SJSA1 (cell line): ENCODE measurements at places on chromosomes 5 and 9. TPM values are rescaled to one million over a fixed set of nuclear protein-coding genes. Genes with fewer than 3 reads are reported as not detected.

The NTRK2 gene
- 0.16 TPM in 2 replicates for total RNA-seq

The FOXD4L5 gene
- total RNA-seq: not detected in 2 replicates

The CDKN2B gene
- 22.3 and 29.6 TPM in 2 replicates for total RNA-seq

The SLC2A6 gene
- 22.6 and 25.0 TPM in 2 replicates for total RNA-seq

The F12 gene
- 0.74 and 3.9 TPM in 2 replicates for total RNA-seq

The PCDHA11 gene
- not detected in 2 replicates for total RNA-seq

GRCh38 chr9:92120138-92120537, 4.9 kb upstream of the SPTLC1 start:
- peaks cover 2% of the 10 kb centered on the region; the same call in 1 of the 2 replicates for H3K27me3 ChIP-seq
- no peak for DNase-seq
- H3K4me3 ChIP-seq: no peak overlapping the region
- H3K4me1 ChIP-seq: 0 out of 2 replicates have a peak, but pooled peaks cover 6% of the 10 kb centered on the region
- no peak overlapping the region for H3K27ac ChIP-seq
- H3K36me3 ChIP-seq: peaks cover under 1% of the 10 kb centered on the region; the same call in 1 of the 2 replicates

GRCh38 chr5:113105693-113106280, 129.2 kb downstream of the DCP2 start:
- H3K36me3 ChIP-seq: no peaks in the 10 kb centered on the region; the same call in 1 of the 2 replicates
- H3K4me3 ChIP-seq: no peak overlapping the region
- no peak for DNase-seq

GRCh38 chr9:2466703-2467102, 154.9 kb upstream of the VLDLR start:
- H3K27me3 ChIP-seq: no peaks in the 10 kb centered on the region
- H3K36me3 ChIP-seq: no peaks in the 10 kb centered on the region
- no peak overlapping the region for H3K4me3 ChIP-seq
- no peak for DNase-seq
- no peaks in the 10 kb centered on the region for H3K4me1 ChIP-seq

DNA sequence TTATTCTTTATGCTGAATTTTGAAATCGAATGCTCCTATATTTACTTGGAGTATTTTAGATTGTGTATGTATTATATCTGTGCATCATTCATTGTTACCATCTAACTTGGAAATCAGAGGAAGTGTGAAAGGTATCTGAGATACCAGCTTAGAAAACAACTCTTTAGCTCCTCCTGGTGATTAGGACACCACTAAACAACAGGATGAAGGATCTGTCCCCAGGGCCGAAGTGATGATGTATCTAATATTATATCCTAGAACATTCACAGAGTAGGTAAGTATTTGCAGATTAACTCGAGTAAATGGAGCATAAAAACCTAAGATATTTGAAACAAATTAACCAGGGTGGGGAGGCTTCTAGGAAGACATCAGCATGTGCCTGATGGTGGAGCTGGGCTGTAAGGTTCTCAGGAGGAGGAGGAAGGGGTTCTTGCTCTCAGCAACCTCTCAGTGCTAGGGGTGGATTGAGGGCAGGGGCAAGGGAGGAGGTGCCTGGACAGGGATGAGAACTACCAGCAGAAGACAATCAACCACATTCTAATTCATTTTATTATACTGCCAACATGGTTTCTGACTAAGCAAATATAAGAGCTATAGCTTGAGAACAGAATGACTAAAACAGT, 2.6 kb upstream of the NFIL3 start:
- peaks cover 3% of the 10 kb centered on the region; the same call in 1 of the 2 replicates for H3K36me3 ChIP-seq
- peaks cover 21% of the 10 kb centered on the region for H3K4me1 ChIP-seq
- no peak overlapping the region for H3K4me3 ChIP-seq
- no peak overlapping the region for H3K27ac ChIP-seq
- no peak for DNase-seq
- no peaks in the 10 kb centered on the region for H3K27me3 ChIP-seq

GRCh38 chr5:168947212-168947868, 353.6 kb downstream of the SLIT3 start:
- no peaks in the 10 kb centered on the region for H3K27me3 ChIP-seq
- no peak overlapping the region for H3K4me3 ChIP-seq
- peaks cover 56% of the 10 kb centered on the region for H3K4me1 ChIP-seq
- peak; percentile 80 for DNase-seq

DNA sequence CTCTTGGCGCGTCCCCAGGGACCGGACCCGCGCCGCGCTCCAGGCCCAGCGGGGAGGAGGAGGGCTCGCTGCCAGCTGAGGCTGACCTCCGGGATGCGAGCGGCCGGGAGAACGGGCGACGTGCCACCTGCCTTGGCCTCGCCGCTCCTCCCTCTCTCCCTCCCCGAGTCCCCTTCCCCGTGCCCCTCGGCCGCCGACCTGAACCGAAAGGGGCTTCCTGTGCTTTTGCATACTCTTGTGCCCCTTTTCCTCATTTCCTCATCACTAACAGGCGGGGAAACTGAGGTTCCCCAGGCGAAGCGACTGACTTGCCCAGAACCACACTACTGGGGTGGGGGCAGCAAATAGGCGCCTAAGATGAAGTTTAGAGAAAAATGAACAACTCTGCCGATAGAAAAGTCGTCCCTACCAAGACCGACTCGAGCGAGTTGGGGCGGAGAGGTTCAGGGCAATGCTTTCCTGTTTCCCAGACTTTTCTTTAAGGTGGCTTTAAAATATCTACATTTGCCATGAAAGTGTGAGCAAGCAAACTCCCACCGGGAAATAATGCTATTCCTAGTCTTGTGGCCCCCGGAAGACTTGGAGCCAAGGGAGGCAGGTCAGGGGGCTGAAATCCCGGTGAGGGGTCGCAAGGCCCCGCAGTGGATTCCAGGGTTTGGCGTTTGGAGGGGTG, 580 bp upstream of the DUSP1 start:
- peaks cover 70% of the 10 kb centered on the region for H3K4me1 ChIP-seq
- H3K36me3 ChIP-seq: peaks cover 44% of the 10 kb centered on the region
- peak overlapping the region; percentile 75 for H3K4me3 ChIP-seq

DNA sequence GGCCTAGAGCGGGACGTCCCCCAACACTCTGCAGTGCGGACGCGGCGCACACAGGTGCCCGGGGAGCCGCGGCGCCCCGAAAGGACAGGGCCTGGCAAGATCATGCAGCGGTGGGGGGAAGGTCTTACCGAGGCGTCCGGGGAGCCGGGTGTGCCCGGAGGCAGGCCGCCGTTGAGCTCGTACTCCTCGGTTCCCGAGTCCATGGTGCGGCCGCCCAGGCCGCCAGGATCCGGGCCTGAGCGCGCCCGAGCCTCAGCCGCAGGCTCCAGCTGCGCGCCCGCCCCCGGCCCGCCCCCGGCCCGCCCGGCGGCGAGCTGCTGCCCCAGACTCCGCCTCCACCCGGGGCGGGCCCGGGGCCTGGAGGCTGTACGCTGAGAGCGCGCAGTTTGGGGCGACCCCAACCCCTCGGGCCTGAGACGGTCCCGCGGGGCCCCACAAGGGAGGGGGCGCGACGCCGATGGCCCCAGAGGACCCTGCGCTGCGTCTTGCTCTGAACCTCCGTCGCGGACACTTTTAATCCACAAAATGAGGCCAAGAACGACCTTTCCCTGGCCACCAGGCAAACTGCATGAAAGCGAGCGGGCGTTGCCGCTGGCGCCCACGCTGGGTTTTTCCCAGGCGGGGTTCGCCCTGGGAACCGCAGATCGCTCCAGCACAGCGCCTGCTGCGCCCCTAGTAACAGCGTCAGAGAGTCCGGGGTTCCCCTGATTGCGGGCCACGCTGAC, at the start of gene NINJ1:
Gene NINJ1, minus strand, starts transcription at position 237 of the 725 bp plus-strand sequence. Its CDS starts 34 bp downstream, at position 203.
- H3K4me1 ChIP-seq: peaks cover 51% of the 10 kb centered on the region
- peak within 1 kb of the TSS; percentile 57 for H3K27ac ChIP-seq
- peak within 1 kb of the TSS; percentile 72 for H3K4me3 ChIP-seq
- no peaks in the 10 kb centered on the region for H3K27me3 ChIP-seq
- DNase-seq: peak; percentile 68

GRCh38 chr5:111173476-111173875, 50.7 kb upstream of the CAMK4 start:
- H3K4me1 ChIP-seq: no peaks in the 10 kb centered on the region
- no peak overlapping the region for H3K27ac ChIP-seq
- no peak for DNase-seq
- peaks cover 12% of the 10 kb centered on the region for H3K27me3 ChIP-seq
- no peak overlapping the region for H3K4me3 ChIP-seq
- H3K36me3 ChIP-seq: no peaks in the 10 kb centered on the region

DNA sequence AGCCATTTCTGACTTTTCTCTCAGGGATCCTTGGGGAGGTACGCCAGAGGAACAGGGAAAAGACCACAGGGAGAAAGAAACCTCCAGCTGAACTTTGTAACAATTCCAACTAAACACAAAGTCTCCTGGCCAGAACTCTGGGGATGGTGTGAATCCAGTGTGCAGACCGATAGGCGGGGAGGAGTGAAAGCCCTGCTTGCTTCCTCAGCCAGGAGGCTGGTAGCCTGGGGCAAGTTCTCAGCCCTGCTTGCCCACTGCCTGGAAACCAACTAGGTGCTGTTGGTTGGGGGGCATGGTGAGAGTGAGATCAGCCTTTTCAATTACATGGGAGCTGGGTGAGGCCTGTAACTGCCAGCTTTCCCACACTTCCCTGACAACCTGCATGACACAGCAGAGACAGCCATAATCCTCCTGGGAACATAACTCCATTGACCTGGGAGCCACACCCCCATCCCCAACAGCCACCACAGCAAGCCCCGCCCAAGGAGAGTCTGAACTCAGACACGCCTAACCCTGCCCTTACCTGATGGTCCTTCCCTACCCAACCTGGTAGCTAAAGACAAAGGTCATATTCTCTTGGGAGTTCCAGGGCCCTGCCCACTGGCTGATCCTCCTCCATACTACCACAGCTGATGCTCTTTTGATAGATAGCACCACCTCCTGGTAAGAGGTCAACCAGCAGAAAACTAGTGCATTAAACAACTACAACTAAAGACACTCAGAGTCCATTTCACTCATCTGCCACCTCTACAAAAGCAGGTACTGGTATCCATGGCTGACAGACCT, 100.1 kb upstream of the TNFAIP8 start:
- no peak overlapping the region for H3K27ac ChIP-seq
- no peak for DNase-seq
- H3K36me3 ChIP-seq: no peaks in the 10 kb centered on the region

DNA sequence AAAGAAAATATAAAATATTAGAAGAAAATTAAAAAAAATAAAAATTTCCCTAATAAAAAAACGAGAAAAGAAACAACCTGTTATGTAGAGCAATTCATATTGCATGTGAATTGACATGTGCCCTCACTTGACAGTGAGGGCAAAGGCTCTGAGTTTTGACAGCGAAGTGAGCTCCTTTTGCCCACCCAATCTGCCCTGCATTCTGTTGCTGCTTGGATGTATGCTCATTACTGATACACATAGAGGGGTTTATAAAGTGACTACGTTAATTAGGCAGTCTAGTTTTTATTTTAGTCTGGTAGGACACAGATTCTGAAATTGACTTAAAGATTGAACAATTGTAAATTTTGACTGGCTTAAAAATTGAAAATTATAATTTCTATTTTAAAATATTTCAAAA, 949.4 kb downstream of the TLE4 start:
- no peaks in the 10 kb centered on the region for H3K27me3 ChIP-seq
- no peak overlapping the region for H3K27ac ChIP-seq
- no peak for DNase-seq
- no peaks in the 10 kb centered on the region for H3K36me3 ChIP-seq
- H3K4me1 ChIP-seq: no peaks in the 10 kb centered on the region

GRCh38 chr5:151676719-151677118, 10.0 kb downstream of the SPARC start:
- H3K4me3 ChIP-seq: no peak overlapping the region
- DNase-seq: peak; percentile 89
- H3K27me3 ChIP-seq: no peaks in the 10 kb centered on the region
- peaks cover 98% of the 10 kb centered on the region for H3K4me1 ChIP-seq

- no peaks in the 10 kb centered on the region for H3K27me3 ChIP-seq
- H3K36me3 ChIP-seq: no peaks in the 10 kb centered on the region
- H3K4me3 ChIP-seq: no peak overlapping the region
Measured at GRCh38 chr9:114549697-114550330, 37.8 kb upstream of the ATP6V1G1 start.

- no peak overlapping the region for H3K27ac ChIP-seq
- H3K4me3 ChIP-seq: no peak overlapping the region
- DNase-seq: no peak
Measured at GRCh38 chr9:28774433-28775235, 1201.4 kb upstream of the C9orf72 start.

DNA sequence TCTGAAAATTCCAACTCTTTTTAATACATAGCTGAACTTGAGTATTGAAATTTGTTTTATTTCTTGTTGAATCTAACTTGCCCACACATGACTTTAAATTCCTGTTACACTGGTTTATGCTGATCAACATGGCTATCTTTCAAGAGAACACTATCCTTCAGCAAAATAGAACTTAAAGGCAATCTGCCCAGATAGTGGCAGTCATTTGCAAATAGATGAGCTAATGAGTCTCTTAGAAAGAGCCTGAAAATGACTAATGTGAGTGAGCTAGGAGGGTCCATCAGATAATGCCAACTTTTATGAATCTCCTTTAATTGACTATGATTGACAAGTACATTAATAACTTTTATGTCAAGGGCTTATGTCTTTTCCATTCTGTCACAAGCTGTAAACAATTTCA, 1360.8 kb upstream of the C9orf72 start:
- H3K36me3 ChIP-seq: no peaks in the 10 kb centered on the region
- H3K27ac ChIP-seq: no peak overlapping the region
- no peaks in the 10 kb centered on the region for H3K27me3 ChIP-seq
- H3K4me1 ChIP-seq: no peaks in the 10 kb centered on the region
- no peak overlapping the region for H3K4me3 ChIP-seq

DNA sequence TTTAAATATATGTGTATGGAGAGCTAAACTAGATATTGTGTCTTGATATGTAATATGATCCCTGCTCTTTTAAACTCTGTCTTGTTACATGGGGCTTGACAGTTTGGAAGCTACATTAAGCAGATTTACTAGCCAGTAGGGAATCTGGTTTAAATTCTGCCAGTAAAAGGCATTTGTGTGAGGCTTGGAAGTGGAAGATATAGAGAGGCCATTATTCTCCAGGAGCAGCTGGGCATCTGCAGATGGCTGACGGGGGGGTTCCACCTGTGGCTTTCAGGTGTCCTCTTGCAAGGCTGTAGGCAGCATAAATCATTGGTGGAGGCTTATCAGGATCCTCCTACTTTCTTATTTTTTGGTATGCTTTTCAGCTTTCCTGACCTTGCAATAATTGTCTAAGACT, 179.1 kb upstream of the FBXL7 start:
- no peak overlapping the region for H3K4me3 ChIP-seq
- no peaks in the 10 kb centered on the region for H3K4me1 ChIP-seq
- H3K27me3 ChIP-seq: no peaks in the 10 kb centered on the region; the same call in 1 of the 2 replicates
- H3K27ac ChIP-seq: no peak overlapping the region
- no peaks in the 10 kb centered on the region for H3K36me3 ChIP-seq

GRCh38 chr9:108672475-108673190, 183.2 kb downstream of the ACTL7B start:
- no peaks in the 10 kb centered on the region for H3K4me1 ChIP-seq
- DNase-seq: no peak
- no peaks in the 10 kb centered on the region for H3K27me3 ChIP-seq
- no peaks in the 10 kb centered on the region for H3K36me3 ChIP-seq
- no peak overlapping the region for H3K27ac ChIP-seq
- no peak overlapping the region for H3K4me3 ChIP-seq

- no peak for DNase-seq
- H3K36me3 ChIP-seq: no peaks in the 10 kb centered on the region
- peaks cover 8% of the 10 kb centered on the region for H3K4me1 ChIP-seq
- H3K4me3 ChIP-seq: no peak overlapping the region
Measured at GRCh38 chr9:129282272-129282671, 104.2 kb upstream of the IER5L start.

- peaks cover 13% of the 10 kb centered on the region for H3K4me1 ChIP-seq
- no peaks in the 10 kb centered on the region for H3K27me3 ChIP-seq
- DNase-seq: no peak
- H3K27ac ChIP-seq: no peak overlapping the region
Measured at GRCh38 chr5:131265311-131265803, 1.5 kb downstream of the CDC42SE2 start.
